ENCODE measurements at places on chromosomes 5 and 9. TPM values are rescaled to one million over a fixed set of nuclear protein-coding genes. Genes with fewer than 3 reads are reported as not detected.
A peak's percentile ranks its signal among the peaks of the same experiment; 100 is the strongest.

DNA sequence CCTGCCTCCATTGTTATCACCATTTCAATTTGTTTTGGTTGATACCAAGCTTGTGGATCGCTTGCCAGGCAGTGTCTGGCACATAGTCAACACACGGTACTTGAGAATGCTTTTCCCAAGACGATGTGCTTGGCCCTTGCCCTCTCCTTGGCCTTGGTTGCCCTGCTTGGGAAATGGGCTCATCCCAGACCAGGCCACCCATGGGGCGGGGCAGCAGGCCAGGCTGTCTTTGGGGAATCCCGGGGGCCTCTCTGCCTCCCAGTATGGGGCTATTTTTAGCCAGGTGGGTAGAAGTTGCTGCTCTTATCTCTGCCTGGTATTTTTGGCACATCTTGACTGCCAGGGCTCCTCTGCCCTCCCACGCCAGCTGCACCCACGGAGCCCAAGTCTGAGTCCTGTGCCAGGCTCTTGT, 49.9 kb downstream of the LMX1B start:
- DNase-seq = peak; percentile 5

The NRARP gene
- 2.2 TPM for total RNA-seq

DNA sequence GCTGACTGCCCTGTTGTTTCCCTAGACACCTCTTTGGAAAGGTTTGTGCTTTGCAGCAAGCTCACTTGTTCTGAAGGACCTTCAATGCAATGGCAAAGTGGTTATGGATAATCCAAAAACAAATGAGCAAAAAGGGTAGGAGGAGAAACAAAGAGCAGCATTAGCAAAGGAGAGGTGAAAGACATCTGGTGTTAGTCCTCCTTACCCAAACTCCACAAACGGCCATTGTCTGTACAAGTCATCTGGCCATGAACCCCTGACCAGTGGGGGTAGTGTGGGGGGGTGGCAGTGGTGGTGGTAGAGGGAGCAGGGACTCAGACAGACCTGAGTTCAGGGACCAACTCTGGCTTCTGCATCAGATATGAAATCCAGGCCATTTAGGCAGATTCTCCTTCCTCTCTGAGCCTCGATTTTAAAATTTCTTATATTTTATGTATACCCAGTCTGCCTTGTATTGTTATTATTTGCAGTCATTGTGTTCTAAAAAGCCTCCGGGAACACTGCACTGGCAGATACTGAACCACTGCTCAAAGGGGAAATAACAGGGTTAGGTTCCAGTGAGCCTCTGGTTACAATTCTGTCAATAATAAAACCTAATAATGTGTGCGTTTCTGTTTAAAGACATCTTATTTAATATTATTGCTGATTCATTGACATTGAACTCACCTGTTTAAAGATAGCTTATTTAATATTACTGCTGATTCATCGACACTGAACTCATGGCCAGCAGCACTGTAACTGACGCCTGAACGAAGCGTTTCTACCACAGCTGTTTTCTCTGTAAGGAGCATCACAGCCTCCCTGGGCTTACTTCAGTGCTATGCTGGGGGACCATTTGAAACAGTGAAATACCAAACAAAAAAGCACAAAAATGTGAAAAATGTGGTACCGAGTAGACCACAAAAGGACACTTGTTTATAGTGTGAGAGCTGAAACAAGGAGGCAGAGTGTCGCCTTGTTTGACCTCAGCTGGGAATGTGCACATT, 156.0 kb downstream of the SEC61B start:
- no peak for DNase-seq

The LHX6 gene
- total RNA-seq = 0.26 TPM

DNA sequence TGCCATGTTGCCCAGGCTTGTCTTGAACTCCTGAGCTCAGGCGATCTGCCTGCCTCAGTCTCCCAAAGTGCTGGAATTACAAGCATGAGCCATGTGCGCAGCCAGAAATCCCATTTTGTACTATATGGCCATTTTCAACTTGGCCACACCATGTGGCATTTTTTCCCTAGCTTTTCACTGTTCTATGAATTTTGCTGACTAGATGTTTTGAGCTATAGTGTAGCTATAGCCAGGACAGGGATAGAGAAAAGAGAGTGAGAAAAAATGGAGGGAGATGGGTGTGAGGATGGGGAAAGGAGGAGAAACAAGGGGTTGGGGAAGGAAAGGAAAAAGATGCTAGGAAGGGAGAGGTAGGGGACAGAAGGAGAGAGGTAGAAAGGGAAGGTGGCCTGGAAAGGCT, 46.4 kb downstream of the DMXL1 start:
- no peak for DNase-seq

The MAN1B1 gene
- total RNA-seq = 49.1 TPM

- no peak for DNase-seq
Measured at GRCh38 chr5:178324481-178325310, 92.1 kb upstream of the PHYKPL start.

DNA sequence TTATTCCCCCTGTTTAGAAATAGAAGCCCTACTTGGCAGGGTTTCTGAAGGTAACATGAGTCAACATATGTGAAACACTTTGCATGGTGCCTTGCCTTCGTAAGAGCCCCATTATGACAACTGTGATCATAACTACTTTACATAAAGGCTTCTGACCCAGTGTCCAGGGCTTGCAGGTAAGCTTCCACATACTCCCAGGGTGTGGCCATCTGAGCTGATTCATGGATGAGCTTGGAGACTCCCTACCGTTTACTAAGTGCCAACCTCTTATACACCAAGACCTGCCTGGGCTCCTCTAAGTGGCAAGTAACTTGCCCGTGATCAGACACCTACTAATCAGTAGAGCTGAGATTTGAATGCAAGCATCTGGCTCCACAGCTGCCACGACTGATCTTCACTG, 62.8 kb upstream of the C5orf58 start:
- DNase-seq = peak; percentile 26

The TIMD4 gene
- total RNA-seq = not detected

The LRRC70 gene
- total RNA-seq = 0.54 TPM

GRCh38 chr5:142080248-142080647, 28.3 kb upstream of the NDFIP1 start:
- DNase-seq = no peak

DNA sequence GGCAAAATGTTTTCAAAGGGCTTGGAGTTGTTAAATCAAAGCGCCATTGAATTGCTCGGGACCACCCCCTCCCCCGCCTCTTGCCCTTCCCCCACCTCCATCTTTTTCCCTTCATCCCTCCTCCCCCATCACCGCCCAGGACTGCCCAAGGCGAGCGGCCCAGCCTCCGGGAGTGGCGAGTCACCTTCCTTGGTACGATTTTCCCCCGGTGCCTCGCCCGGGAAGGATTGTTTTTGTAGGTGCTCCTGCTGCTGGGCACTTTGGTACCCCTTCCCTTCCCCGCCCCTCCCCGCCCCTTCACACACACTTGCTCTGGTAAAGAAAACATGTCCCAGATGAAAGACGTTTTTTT, 61.2 kb downstream of the TMEM174 start:
- no peak for DNase-seq

DNA sequence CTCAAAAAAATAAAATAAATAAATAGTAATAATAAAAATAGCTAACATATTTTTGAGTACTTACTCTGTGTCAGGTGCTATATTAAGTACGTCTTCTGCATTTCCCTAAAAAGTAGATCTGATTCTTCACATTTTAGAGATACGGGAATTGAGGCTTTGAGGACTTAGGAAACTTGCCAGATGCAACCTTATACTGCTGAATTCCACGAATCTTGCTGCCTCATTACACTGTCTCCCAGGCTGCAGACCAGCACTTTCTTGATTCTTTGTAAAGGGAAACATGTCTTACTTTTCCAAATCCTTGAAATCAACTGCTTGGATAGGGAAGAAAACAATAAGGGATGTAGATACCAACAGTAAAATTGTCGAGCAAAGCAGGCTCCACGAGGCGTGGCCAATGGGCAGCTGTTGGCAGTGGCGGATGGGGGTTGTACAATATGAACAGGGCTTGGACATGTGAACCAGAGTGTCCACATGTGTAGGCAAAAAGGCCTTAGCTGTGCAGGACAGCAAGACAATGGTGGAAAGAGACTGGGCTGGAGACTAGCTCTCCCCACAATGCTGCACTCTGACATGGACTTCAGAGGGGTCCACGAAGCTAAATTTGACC, 124.3 kb upstream of the RAI14 start:
- DNase-seq = no peak

The PCDHB13 gene
- total RNA-seq = 4.7 TPM

DNA sequence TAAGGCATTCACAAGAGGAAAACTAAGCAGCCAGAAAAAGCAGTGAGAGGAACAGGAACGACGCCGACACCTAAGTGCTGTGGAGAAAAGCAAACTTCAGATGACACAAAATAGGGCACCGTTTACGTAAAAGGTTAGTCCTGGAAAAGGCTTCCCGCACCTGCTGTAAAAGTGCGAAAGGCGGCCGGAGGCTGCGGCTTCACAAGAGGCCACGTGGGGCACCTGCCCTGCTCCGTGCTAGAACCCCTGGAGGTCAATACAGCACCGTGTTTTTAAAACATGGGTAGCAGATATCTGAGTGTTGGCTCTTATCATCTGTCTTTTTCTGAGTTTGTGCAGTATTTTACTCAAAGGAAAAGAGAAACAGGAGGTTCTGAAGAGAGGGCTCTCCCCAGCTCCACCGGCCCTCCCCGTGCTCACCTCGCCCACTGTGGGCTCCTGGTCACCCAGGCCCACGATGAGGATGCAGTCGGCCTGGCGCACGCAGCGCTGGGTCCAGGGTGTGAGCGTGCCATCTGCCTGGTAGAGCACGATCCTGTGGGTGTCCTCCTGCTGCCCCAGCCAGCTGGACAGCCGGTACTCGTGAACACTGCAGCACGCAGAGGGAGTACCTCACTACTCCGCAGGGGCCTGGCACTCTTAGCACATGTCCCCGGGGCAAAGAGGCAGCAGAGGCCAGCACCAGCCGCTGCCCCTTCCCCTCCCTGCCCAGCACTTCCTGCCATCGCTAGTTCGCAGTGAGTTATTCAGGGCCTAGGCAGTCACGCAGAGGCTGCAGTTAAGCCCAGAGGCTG, 21.0 kb upstream of the NSMF start:
- no peak for DNase-seq

GRCh38 chr9:94867842-94868312, 141.4 kb downstream of the AOPEP start:
- DNase-seq = peak; percentile 86

- no peak for DNase-seq
Measured at GRCh38 chr5:136890431-136891148, 525.2 kb upstream of the TRPC7 start.

The NR2F1-AS1 gene
- total RNA-seq = 3.2 TPM

- DNase-seq = no peak
Measured at GRCh38 chr9:134064711-134065110, 3.1 kb downstream of the BRD3 start.

DNA sequence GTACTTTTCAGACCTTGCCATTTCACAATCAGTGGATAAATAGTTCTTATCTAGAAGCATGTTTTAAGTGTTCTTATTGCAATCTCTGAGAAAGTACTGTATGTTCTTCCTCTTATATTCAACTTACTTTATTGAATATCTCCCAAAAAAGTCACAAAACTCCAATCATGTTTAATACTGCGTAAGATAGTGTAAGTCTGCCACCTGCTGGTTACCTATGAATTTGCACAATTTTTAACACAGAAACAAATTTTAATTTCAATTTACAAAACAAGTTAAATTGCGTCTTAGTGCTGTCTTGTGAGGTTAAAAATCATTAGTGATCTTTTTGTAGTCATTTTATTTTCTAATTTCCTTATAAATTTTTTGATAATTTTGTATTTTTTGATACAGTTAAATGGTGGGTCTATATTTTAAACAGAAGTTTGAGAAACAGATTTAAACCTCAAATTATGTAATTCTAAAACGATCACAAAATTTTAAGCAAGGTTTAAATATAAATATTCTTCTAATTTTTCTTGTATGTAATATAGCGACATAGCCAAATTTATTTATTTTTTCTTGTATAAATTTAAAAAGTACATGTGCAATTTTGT, 115.8 kb downstream of the EMB start:
- DNase-seq = peak; percentile 40

- DNase-seq = no peak
Measured at GRCh38 chr5:140267559-140268018, 35.3 kb downstream of the PFDN1 start.

The GALNT12 gene
- not detected for total RNA-seq

The FBP1 gene
- not detected for total RNA-seq

DNA sequence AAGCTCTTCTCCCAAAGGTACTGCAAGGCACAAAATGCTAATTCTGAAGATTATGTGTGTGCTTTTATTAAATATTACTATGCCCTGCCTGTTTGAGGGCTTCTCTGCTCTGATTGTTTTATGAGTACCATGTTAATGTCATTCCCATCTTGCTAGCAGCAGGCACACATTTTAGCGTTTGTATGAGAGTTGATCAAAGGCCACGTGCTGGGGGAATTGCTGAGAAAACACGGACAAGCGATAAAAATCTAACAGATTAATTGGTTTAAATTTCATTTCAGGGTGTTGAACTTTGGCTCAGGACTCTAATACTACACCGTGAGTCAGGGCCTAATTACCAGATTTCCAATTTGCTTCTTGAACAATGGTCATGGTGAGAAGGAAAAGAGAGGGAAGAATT, 298.4 kb downstream of the EBF1 start:
- no peak for DNase-seq

DNA sequence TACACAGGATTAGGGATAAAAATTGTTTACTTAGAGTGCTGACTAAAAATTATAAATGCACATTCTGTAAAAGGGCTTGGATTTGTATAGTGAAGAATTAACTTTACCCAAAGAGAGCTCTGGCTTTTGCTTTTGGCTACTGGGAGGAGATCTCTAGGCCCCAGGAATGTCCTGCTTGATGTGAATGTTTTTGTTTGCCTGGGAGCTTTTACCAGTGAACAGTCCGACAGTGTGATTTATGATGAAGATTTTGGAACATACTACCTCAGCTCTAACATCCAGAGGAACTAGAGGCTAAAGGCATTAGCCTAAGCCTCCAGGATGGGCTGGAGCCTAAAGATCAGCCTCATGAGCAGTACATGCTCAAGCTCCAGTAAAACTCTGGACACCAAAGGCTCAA, 103.7 kb upstream of the RFX3 start:
- no peak for DNase-seq

DNA sequence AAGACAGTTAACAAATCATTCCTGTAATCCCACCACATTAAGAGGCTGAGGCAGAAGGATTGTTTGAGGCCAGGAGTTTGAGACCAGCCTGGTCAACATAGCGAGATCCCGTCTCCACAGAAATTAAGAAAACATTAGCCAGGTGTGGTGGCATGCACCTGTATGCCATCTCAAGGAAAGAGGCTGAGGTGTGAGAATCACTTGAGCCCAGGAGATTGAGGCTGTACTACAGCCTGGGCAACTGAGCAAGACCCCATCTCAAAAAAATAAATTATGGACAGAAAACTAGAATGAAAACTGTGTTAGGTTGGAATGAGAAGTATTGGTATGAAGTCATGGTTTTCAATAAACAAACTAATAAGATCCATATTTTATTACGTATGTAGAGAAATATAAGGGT, 23.0 kb upstream of the AK3 start:
- no peak for DNase-seq

- DNase-seq = no peak
Measured at GRCh38 chr5:158824241-158824882, 275.4 kb downstream of the EBF1 start.

- peak; percentile 22 for DNase-seq
Measured at GRCh38 chr5:137566118-137566541, 67.0 kb upstream of the SPOCK1 start.

The KLHL3 gene
- total RNA-seq = 0.27 TPM

The FBXO4 gene
- total RNA-seq = 20.2 TPM

- DNase-seq = no peak
Measured at GRCh38 chr9:81574405-81574804, 114.9 kb downstream of the TLE1 start.

- DNase-seq = no peak
Measured at GRCh38 chr5:123598028-123598689, 86.2 kb downstream of the CSNK1G3 start.

All from MCF 10A (cell line).